Muscle of back (tissue), 13 donors: ENCODE measurements at places on chromosomes 13 and 19.

GRCh38 chr19:39167461-39168257, 29.1 kb upstream of the NCCRP1 start:
- DNase-seq = no peak

GRCh38 chr19:15464394-15465385, at the start of gene RASAL3:
TSS of gene RASAL3 (minus strand) at chr19:15464544. CDS start at chr19:15464358, 186 bp downstream.
- DNase-seq = no peak

DNA sequence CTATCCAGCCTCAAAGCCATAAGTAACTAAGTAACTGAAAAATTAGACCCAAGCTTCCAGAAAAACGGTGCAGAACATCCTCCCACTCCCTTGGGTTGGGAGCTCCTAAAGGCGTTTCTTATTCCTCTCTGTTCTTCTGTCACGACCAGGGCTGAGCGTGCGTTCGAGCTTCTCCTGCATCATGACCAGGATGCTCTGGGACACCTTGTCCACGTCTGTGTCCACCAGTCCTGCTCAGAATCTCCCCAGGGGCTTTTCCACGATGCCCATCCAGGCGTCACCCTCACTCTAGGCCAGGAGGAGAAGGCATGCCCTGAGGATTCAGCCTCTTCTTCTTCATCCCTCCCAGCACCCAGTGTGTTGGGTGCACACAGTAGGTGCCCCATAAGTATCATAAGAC, 37.8 kb upstream of the GAS6 start:
- no peak for DNase-seq

DNA sequence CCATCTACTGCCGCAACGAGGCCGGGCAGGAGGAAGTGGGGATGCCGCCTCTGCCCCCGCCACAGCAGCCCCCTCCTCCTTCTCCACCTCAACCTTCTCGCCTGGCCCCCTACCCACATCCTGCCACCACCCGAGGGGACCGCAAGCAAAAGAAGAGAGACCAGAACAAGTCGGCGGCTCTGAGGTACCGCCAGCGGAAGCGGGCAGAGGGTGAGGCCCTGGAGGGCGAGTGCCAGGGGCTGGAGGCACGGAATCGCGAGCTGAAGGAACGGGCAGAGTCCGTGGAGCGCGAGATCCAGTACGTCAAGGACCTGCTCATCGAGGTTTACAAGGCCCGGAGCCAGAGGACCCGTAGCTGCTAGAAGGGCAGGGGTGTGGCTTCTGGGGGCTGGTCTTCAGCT, 3.4 kb upstream of the NUP62 start:
- no peak for DNase-seq

- no peak for DNase-seq
Measured at GRCh38 chr13:51588406-51588949, 4.2 kb downstream of the WDFY2 start.

- DNase-seq = no peak
Measured at GRCh38 chr19:49474542-49474924, 518 bp downstream of the FLT3LG start.

DNA sequence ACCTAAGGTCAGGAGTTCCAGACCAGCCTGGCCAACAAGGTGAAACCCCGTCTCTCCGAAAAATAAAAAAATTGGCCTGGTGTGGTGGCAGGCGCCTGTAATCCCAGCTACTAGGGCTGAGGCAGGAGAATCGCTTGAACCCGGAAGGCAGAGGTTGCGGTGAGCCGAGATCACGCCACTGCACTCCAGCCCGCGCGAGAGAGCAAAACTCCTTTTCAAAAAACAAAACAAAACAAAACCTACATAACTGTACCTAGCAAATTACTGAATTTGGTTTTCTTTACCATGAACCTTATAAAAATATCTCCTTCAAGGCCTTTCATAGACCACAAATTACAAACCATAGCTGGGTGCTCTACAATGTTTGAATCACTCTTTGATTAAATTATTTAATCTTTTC, 760 bp downstream of the ZNF91 start:
- DNase-seq = peak; percentile 27

GRCh38 chr19:57506163-57506562, 6.4 kb downstream of the ZNF773 start:
- DNase-seq = no peak

- DNase-seq = no peak
Measured at GRCh38 chr19:44024900-44025216, 321 bp upstream of the ZNF222 start.

DNA sequence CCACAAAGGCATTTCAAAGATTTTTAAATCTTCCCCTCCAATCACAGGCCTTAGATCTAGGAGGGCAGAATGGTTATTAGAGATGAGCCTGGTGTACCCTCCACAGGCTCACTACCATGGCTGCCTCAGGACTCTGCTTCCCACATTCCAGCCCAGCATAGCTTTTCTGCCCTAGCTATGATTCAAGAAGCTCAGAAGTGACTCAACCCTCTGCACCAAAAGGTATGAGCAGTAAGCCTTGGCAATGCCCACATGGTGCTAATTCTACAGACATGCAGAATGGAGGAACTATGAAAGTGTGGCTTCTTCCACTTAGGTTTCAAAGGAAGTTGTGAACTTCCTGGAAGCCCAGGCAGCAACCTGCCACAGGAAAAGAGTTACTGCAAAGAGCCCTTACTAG, 786.2 kb downstream of the SLITRK6 start:
- no peak for DNase-seq

GRCh38 chr13:90315061-90315460, 1032.4 kb upstream of the MIR17HG start:
- DNase-seq = no peak

GRCh38 chr19:44113784-44114390, 688 bp downstream of the ZNF225 start:
- DNase-seq = no peak

- peak; percentile 47 for DNase-seq
Measured at GRCh38 chr13:98571955-98572662, 4.8 kb downstream of the STK24 start.

DNA sequence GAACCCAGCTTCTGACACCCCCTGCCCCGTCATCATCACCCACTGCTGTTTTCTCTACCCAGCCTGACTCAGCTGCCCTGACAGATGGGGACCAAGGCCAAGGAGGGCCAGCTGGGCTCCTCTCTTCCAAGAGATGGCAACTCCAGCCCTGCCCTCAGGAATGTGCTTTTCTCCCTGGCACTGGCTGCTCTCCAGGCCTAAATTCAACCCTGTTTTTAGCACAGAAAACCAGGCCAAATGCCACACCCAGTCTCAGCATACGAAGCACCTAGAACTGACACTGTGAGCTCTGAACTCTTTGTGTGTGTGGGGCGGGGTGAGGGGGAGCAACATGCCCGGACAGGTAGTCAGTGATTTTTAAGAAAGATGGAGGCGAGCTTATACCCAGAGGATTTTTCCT, 23.4 kb upstream of the IGFL1 start:
- DNase-seq = peak; percentile 31

DNA sequence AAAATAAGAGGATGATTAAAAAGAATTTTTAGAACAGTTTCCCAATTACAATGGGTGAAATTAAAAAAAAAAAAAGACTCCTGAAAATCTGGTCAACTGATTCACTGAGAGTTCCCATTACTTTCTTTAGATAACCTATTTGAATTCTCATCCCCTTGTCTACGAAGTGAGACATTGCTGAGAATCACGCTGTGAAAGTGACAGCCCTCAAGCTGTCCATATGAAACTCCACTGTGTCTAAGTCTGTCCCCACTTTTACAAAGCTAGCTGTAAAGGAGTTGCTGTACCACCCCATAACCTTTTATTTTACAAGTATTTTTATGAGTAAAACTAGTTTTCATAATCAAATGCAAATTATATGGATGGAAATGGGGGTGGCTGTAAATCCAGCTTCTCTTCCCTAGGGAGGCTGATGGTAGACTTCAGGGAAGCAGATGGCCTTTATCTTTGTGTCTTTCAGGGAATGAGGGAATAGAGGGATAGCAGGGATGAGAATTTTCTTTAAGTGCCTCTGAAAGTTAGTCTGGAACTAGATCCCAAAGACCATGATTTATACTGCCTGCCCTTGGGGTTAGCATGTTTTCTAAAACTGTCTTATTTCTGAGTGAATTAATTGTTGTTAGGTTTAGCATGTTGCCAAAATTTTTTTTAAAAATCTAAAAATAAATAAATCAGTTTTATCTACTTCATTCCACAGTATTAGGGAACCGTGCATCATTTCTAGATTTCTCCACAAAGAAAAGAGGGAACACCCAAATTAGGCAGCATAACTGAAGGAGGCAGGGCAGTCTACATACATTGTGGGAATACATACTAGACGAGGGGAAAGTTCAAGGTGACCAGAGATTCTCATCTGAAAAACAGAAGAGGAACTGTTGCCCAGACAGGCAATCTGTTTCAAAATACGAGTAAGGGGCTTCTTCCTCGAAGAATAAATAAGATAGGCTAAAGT, 1219.1 kb downstream of the UQCRFS1 start:
- no peak for DNase-seq

GRCh38 chr19:3792114-3792513, 5.9 kb upstream of the MATK start:
- no peak for DNase-seq

GRCh38 chr13:21608961-21609360, 5.0 kb upstream of the MICU2 start:
- DNase-seq = no peak

DNA sequence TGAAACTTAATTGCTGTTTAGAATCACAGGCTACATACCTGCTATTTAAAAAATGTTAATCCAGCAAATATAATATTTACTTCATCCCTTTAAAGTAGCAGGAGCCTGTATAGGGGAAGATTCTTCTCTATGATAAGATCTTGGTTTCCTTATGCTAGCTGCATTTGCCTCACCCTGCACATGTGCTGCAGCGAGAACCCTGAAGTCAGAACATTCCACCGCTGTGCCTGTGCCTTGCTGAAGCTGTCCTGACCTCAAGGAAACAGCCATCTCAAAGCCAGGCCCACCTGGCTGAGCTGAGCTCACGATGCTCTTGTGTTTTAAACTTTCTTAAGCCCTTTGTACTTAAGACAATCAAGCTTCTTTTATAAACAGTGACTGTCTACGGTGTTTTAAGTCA, 355.0 kb upstream of the PCDH20 start:
- DNase-seq = no peak

GRCh38 chr19:5850189-5850588, 1.1 kb downstream of the FUT3 start:
- DNase-seq = no peak

- DNase-seq = no peak
Measured at GRCh38 chr19:13015361-13016223, 20.3 kb downstream of the NFIX start.

- peak; percentile 53 for DNase-seq
Measured at GRCh38 chr13:23578411-23579071, 8.3 kb downstream of the TNFRSF19 start.

- no peak for DNase-seq
Measured at GRCh38 chr13:33003458-33004019, 12.7 kb upstream of the KL start.

- no peak for DNase-seq
Measured at GRCh38 chr19:23800271-23800670, 41.6 kb upstream of the ZNF681 start.

DNA sequence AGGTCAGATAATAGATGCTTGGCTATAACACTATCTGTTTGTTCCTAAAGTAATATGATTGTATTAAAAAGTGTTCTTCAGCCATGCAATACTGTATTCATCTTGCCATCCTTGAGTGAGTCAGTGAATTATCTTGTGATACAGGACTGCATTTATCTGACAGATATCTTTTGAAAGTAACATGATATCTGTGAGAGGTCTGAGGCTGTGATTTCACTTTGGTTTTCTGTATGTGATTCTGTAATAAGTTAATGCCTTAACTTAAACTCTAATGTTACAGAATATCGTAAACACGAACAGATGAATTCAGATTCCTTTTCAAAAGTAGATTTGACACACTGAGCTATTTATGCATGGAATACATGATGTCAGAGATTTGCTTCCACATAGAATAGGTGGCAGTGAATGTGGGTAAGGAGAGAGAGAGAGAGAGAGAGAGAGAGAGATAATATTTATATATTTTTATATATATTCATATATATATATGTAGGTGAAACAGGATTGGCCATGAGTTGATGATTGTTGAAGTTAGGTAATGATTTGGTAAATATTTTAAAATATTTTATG, 97.9 kb upstream of the RNF113B start:
- no peak for DNase-seq

- DNase-seq = peak; percentile 78
Measured at GRCh38 chr19:46466536-46467196, 4.7 kb downstream of the PNMA8A start.

DNA sequence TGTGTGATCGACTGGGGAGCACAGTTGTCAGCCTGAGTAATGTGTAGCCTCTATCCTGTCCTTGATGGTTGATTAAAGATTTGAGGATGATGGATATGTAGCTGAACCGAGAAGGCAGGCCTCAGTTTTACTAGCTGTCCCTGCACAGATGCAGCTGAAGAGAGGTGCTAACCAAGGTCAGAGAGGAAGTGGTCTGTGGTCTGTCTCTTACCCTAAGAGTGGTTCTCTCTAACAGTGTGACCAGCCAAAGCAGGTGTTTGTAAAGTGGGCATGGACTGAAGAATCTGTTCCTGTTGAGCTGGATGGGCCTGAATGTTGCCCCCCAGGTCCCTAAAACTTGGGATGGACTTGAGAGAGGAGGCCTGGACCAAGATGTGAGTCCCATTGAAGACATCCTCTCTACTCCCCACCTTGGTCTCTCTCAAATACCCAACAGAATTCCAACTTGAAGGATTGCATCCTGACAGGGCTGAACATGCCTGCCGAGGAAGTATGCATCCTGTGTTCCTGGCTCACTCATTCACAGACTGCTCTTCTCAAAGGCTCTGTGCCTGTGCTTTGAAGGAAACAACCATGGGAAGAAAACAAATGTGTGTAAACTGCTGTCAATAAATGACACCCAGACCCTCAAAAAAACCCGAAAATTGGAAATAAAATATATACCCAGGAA, 223.8 kb downstream of the MAB21L1 start:
- no peak for DNase-seq

GRCh38 chr13:19607523-19608078, 25.9 kb upstream of the MPHOSPH8 start:
- no peak for DNase-seq

GRCh38 chr13:94711561-94712286, 621 bp downstream of the SOX21 start:
- peak; percentile 76 for DNase-seq

DNA sequence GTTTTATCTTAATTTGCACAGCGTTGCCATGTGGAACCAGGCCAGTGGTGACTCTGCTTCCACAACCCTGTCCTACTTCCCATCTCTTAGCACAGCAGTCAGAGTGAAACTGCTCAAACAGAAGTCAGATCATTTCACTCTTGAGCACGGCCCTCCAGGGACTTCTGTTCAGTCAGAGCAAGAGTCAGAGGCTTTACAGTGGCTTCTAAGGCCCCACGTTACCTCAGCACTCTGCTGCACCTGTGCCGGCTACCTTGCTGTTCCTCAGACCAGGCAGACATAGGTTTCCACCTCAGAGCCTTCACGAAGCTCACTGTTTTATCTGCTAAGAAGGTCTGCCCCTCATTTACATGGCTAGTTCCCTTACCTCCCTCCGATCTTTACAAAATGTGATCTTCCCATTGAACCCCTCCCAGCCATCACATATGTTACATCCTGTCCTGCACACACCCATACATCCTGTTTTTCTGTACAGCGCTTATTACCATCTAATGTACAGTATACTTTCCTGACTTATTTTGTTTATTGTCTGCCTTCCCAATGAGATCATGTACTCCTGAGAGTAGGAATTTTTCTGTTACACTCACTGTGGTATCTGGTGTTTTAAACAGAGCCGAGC, 41.6 kb downstream of the TM9SF2 start:
- DNase-seq = no peak
